ENCODE measurements at places on chromosomes 4 and X. TPM values are rescaled to one million over a fixed set of nuclear protein-coding genes. Genes with fewer than 3 reads are reported as not detected.

- DNase-seq: no peak
These were observed 95.4 kb downstream of the GPR143 start for GRCh38 chrX:9670136-9670814.

DNA sequence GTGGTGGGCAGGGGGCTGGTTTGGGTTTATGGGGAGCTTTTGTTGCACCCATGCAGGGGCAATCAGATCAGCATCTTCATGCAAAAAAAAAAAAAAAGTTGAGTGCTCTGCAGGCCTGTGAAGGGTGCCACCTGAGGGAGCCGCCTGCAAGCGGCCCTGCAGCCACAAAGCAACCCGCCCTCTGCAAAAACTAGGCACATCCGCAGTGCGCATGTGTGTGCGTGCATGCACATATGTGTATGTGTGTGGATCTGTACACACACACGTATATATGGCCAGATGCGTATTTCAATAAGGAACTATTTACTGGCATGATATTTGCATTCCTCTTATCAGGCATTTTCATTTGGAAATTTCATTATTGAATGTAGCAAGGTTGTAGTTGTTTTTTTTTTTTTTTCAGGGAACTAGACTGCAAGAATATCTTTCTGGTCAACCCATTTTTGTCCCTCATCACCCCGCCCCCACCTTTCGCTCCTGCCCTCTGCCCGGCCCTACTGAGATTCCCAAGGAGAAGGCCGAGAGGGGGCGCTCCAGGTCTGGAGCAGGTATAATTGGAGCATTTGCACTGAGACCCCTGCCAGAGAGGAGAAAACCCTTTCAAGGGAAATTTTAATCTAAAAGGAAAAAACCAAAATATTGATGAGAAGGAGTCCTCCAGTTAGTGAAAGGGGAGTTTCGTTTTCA is 18.1 kb downstream of the CCNQ start:
- no peak for DNase-seq

DNA sequence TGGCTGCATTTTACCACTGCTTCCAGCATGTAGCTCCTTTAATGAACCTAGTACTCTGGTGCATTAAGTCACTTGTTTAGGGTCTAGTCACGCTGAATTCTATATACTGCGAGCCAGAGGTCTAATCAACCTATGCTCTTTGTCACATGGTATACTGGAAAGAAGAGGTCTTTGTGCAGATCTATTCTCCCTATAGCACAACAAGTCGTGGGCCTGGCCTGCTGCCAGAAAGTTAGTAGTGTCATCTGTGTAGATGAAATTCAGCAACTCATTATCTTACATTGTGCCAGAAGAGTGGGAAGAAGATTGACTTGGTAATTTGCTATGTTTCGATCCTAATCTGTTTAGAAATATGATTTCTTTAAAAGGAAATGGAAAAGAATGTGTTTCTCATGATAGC is 80.8 kb downstream of the AWAT2 start:
- DNase-seq: no peak

DNA sequence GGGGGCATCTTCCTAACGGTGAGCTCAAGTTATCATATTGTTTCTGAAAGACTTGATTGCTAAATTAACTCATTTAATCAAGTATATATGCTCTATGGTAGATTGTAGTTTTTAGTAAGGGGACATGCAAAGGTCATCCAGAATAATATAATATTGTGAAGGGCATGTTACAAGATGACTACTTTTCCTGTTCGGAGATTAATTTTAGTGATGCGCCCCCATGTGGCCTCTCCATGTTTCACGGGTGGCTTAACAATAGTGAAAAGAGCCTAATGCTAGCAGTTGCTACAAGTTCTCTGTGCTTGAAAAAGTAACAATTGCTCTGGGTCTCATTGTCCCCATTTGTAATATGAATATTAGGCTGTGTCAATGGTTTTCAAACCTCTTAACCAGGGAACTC is 12.2 kb downstream of the SMPX start:
- DNase-seq: no peak

DNA sequence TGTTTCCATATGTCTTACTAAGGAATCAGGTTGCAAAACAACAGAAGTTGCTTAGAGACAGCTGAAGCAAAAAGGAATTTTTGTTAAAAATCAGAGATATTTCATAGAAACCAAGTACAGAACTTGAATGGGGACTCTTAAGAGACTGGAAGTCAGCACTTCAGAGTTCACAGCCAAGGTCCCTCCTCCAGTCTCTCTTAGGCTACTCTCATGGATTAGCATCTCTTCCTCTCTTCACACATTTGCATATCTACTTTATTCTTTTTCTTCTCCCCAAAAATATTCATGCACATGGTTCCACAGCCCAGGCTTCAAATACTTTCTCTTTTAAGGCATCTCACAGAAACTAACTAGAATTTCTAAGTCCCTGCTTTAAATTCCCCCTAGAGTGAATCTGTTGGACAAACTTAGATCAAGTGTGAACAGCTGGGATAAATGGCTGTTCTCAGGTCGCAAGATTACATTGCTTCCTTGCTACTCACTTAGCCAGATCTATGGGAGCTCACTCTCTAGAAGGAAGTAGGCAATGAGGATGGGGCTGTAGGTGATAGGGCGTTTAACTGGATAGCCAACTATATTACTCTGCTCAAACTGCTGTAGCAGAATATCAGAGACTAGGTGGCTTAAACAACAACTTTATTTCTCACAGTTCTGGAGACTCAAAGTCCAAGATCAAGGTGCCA is 73.7 kb upstream of the GALNT7 start:
- no peak for DNase-seq

- DNase-seq: no peak
These were observed 43.2 kb downstream of the QDPR start for GRCh38 chr4:17468619-17469221.

- DNase-seq: no peak
These were observed 73.9 kb downstream of the REPS2 start for GRCh38 chrX:17020356-17020755.

DNA sequence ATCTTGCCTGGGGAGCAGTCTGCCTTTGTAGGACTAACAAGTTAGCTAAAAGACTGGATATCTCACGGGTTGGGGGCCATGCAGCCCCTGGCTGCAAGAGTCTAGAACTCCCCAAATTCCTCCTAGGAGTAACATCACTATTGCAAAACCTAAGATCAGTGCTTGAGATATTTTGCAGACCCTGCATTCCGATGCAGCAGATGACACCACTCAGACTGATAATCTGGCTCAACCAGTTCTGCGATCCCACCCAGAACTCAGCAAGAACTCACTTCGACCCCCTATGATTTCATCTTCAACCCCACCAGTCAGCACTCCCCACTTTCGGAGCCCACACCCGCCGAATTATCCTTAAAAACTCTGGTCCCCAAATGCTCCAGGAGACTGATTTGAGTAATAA is 834.0 kb downstream of the C4orf33 start:
- DNase-seq: no peak

DNA sequence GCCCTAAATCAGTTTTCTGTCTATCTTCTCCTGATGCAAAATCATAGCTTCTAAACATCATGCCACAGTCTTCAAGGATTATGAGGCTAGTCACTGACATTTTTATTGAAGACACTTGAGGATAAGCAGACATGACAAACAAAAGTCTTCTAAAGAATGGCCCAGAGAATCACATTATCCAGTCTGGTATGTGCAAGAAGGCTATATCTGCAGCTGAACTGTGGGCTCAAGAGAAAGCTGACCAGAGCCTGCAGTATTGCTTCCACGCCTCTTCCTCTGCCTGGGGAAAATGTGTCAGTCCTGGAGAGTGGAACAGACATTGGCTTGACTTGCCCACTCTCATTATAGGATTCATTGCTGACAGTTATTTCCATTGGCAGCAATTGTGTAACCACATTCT is 553.5 kb downstream of the SPOCK3 start:
- DNase-seq: no peak

GRCh38 chrX:13254076-13254785 is 65.6 kb downstream of the ATXN3L start:
- no peak for DNase-seq

DNA sequence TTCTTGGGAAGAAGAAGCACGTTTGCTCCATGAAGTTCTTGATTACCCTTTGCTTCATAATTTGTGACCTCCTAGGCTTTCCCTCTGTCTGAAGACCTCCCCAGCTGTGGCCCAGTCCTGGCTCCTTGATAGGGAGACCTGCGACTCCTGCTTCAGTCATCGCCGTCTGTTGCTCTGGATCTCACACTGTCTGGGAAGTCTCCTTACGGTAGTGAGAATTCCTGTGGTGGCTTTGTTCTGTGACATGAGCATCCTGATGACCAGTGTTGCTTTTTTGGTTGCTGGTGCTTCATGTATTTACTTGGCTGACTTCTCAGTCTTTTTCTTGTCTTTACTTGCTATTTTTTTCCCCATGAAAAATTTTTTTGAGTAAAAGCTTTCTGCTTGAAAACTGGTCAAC is 44.2 kb downstream of the JADE1 start:
- no peak for DNase-seq

- DNase-seq: no peak
These were observed 54.3 kb upstream of the STIM2 start for GRCh38 chr4:26806331-26806730.

DNA sequence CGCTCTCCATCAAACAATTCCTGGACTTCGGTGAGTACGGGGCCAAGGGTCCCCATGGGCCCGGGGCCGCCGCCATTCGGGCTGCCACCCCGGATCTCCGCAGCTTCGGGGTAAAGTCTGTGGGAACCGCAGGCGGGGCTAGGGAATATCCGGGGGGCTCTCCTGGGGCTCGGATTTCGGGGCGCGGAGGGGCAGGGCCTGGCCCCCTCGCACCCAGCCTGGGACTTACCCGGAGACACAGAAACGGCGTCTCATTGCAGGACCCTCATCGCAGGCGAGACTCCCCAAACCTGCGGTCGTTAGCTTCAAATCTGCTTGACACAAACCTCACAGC is 413 bp downstream of the PDK3 start:
- no peak for DNase-seq

TMPRSS11F gene
- total RNA-seq: not detected

PABPC1L2B gene
- total RNA-seq: not detected

MAGEB1 gene
- not detected for total RNA-seq

Data from glomerular endothelial cell (primary cell).